ENCODE measurements at places on chromosomes 6 and 20.

- DNase-seq = no peak
Observed at GRCh38 chr6:72061286-72061685, 174.9 kb downstream of the RIMS1 start.

GRCh38 chr6:132314432-132314831 lies 86.8 kb downstream of the MOXD1 start:
- DNase-seq = no peak

DNA sequence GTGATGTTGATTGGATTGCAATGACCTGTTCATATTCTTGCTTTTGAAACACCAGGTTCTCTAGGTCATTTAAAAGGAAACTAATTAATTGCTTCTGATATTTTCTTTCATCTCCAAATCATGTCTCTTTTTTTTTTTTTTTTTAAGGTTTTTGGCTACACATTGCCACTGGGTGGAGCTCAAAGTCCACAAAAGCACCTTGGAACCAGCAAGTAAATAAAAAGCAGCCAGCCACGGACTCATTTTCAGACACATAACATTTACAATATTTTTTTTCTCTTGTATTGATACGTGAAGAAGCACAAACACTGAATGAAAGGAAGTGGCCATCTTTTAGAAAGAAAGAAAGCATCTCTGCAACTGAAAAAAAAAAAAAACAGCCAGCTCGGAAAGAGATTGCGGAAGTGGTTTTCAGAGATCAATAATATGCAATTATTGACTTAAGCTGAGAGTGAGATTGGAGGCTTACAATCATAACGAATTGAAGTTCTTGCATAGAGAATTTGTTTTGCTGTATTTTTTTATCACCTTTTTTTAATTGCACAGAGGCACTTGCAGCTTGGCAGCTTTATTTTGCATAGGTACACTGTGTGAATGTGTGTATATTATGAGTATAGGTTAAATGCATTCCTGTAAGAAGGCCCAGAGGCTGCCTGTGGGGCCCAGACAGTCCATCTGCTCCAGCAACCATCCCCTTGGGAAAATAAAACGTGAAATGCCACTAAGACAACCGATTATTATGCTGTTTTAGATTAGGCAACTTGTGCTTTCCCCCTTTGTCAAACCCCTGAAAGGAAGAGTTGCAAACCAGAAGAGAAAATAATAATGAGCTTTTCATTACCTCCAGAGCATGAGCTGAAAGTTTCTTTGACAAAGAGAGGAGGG lies 28.2 kb downstream of the CGA start:
- peak; percentile 30 for DNase-seq

DNA sequence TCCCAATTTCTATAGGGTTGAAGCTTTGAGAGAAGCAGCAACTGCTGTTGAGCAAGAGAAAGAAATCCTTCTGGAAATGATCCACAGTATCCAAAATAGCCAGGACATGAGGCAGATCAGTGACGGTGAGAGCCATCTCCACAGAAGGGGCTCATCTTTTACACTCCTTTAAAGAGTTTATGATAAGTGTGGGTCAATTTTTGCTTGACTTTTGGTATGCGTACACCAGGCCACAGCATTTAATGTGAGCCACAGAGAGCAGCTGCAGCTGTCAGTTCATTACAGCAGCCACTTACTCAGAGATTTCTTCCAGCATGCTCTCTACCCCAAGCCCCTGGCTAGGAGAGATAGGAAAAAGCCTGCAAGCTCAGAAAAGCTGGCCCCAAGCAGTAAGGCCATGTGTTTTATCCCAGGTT lies 9.9 kb downstream of the BAG2 start:
- DNase-seq = no peak

DNA sequence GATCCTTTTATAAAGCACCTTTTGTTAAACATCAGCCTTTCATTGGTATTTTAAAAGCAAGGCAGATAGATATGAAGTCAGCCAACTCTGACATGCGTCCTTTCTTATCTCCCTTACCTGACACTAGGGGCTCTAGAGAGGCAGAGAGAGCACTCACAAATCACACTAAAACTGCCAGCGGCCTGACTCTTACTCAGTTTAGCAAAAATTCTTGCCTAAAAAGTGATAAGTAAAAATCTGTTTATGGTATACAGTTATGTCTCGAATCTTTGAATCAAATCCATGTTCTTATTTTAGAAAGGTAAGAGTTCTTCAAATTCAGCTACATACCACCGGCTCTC lies 10.4 kb upstream of the TDRD6 start:
- no peak for DNase-seq

DNA sequence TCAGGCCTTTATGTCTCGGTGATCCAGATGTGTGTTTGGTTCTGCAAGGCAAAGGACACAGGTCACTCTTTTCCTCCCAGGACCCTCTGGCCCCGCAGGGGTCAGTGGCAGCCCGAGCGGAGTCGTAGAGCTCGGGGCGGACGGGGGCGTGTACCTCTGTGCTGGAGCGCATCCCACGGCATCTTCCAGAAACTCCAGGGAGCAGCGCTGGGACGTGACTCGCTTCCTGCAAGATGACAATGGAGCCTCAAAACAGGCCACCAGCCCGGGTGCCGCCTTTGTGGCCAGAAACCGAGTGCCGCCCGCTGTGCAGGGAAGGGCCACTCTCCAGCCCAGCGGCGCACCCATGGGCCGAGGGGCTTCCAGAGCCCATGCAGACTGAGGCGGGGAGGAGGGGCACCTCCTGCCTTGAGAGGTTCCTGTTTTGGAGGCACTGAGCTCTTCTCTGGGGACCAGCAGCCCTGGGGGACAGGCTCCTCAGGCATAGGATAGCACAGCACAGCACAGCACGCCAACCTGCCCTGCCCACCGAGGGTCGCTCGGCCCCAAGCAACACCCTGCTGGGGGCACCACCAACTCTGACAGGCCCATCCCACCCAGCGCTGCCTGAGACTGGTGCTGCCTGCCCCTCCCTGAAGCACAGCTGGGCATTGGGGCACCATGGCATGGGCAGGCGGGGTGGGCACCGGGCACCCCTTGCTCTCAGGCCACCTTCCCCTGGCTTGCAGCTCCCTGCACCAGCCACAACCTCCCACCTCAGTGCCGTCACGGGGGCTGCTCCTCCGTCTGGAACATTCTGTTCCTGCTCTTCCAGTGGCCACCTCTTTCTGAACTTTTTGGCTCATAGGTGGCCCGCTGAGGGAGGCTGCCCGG lies 9.7 kb downstream of the RPS21 start:
- DNase-seq = no peak

DNA sequence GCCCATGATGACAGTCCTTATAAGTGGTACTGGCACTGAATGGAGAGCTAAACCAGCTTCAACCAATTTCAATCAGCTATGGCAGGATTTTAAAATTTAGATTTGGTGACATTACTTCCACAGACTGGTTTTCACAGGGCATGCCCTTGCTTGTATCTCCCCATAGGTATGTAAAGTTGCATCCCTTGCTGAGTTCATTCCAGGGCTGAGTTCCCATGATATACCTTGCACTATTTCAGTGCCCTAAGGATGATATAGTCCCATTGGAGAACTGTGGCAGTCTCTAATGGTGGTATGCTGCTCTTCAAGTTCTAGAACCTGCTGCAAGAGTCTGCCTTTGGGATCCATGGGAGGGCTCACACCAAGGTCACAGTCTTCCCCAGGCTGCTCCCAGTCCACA lies 232.7 kb upstream of the MOCS1 start:
- DNase-seq = no peak

DNA sequence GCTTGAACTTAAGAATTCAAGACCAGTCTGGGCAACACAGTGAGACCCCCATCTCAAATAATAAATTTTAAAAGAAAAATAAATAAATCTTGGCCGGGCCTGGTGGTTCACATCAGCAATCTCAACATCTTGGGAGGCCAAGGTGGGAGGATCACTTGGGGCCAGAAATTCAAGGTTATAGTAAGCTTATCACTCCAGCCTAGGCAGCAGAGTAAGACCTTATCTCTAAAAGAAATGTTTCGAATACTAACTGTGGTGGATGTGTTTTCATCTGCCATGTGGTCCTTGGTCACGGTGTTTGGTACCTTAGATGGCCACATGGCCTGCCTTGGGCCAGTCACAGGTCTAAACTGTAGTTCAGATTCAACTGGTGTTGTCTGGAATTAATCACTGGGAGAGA lies 5.8 kb downstream of the UBE2C start:
- DNase-seq = no peak

- DNase-seq = no peak
Observed at GRCh38 chr6:37059344-37060194, 54.1 kb downstream of the FGD2 start.

DNA sequence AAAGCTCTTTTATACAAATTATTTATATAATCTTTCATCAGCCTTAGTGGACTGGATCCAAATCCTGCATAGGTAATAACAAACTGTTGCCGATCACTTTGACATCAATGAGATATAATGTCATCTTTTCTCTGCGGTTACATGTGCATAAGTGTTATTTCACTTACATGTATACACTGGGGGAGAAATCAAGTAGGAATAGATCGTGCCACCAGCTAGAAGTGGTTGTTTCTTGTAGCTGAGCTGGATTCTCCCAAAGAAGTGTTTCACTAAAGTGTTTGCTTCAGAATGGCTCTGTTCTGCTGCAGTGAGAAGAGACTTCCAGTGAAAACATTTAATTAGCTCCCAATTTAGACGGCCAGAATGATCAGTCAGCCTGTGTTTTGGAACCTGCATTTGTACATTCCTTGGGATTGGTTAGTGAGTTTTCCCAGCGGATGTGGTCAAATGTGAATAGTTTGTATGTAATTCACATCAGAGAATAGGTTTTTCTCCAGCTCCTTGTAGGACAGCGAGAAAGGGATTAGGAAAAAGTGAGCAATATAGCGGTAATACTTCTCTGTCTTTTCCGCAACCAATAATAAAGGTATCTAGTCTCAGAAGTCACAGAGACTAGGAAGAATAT lies 163.1 kb upstream of the CCN2 start:
- DNase-seq = no peak

DNA sequence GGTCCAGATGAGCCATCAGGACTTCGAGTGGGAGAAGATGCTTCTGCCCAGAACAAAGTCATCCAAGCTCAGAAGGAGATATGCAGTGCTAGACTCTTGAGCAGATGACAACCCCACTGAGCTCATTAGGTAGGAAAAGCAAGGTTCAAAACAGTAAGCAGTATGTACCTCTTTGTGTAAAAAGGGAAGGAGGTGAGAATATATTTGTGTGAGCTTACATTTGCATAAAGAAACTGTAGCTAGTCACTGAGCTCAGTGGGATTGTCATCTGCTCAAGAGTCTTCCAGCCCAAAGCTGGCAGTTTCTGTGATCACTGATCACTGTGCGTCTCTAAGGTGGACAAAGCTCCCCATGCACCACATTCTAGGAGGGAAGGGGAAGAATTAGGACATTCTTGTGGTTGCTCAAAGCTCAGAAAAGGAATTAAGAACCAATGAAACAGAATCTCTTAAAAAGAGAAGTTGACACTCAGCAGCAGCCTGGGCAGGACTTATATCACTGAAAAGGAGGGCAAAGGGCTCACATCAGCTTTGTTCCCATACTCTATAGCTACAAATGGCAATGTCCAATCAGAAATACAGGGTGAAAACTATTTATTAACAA lies 90.0 kb upstream of the MAFB start:
- no peak for DNase-seq

DNA sequence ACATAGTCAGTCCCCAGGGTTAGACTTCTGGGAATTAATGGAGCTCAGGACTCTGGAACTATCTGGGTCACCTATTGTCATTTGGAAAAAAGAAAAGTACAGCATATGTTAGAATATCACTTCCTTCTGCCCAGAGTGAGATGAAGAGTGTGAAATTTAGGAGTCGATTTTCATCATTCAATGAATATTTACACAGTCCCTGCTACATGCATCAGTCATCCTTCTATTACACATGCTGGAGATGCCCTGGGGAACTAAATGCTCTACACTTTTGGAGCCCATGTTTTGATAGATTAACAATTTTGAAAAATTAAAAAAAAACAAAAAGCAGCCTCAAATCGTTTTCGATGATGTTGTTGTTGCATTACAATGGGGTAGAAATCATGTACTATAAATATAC lies 315.4 kb downstream of the ALDH8A1 start:
- DNase-seq = no peak

DNA sequence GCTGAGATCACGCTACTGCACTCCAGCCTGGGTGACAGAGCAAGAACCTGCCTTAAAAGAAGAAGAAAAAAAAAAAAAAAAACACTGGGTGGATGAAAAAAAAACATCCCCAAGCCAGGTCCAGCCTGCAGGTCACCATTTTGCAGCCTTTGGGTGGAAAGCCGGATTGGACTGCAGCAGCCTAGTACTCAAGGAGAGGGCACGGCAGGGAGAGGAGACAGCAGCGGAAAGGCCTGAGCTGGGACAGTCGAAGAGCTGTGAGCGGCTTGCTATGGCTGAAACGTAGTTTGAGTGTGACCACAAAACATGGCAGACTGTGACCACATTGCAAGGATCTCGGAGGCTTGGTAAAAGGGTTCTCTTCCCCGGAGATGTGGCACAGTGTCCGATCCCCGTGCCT lies 173.0 kb downstream of the NFATC2 start:
- no peak for DNase-seq

Data from GM12891 (cell line).